ENCODE measurements at places on chromosomes 6 and 20.
A peak's percentile ranks its signal among the peaks of the same experiment; 100 is the strongest.

- DNase-seq = no peak
These were observed 13.3 kb upstream of the ZNFX1 start for GRCh38 chr20:49291200-49291599.

GRCh38 chr20:45419188-45420091 is 3.5 kb downstream of the PIGT start:
- DNase-seq = no peak

- DNase-seq = no peak
These were observed 78.2 kb downstream of the CDH22 start for GRCh38 chr20:46230106-46230491.

GRCh38 chr6:158475344-158476302 is 84.3 kb upstream of the TMEM181 start:
- DNase-seq = peak; percentile 68

- no peak for DNase-seq
These were observed 214.6 kb upstream of the SNX9 start for GRCh38 chr6:157608221-157609075.

DNA sequence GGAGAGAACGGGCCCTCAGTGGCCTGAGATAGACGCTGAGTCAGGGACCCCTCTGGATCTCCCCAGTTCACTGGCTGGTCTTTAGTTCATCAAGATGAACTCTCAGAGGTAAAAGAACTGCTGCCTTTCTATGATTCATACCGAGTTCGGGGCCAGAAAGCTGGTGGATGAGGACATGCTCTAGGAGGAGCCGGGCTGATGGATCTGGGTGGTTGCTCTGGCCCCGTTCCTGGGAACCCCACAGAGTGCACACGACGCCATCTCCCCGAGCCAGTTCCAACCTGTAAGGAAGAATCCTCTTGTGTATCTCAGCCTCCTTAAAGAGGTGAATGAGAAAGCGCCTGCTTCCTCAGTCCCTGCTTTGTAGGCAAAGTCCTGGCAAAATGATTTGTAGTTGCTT is 142.6 kb upstream of the PDE10A start:
- no peak for DNase-seq

DNA sequence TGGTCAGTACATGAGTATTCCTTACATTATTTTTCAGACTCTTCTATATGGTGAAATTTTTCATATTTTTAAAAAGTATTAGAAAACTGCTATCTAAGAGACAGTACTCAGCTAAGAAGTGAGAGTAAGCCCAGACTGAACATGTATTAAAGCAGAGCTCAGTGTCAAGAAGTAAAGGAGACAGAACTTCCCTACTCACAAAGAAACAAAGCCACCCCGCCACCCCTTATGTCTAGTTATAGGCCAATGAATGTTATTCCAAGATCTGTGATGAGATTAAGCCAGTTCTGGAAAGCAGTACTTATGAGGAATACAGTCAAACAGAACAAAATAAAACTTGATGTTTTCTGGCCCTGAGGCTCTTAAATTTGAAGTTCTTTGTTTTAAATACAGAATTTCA is 114.5 kb downstream of the RNGTT start:
- no peak for DNase-seq

- DNase-seq = no peak
These were observed 138.1 kb upstream of the PTPN1 start for GRCh38 chr20:50371878-50372769.

DNA sequence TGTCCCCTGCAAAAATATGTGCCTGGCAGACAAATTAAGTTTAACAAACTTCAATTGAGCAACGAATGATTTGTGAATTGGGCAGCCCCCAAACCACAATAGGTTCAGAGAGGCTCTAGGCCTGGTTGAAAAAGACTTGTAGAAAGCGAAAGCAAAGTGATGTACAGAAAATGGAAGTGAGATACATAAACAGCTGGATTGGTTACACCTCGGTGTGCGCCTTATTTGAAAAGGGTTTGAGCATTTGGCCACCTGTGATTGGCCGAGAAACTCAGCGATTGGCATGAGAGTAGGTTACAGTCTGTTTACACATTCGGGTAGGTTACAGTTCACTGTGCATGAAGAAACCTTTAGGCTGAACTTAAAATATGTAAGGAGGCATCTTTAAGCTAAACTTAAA is 136.9 kb downstream of the CD83 start:
- DNase-seq = no peak

GRCh38 chr20:10846766-10847165 is 173.0 kb upstream of the JAG1 start:
- no peak for DNase-seq

DNA sequence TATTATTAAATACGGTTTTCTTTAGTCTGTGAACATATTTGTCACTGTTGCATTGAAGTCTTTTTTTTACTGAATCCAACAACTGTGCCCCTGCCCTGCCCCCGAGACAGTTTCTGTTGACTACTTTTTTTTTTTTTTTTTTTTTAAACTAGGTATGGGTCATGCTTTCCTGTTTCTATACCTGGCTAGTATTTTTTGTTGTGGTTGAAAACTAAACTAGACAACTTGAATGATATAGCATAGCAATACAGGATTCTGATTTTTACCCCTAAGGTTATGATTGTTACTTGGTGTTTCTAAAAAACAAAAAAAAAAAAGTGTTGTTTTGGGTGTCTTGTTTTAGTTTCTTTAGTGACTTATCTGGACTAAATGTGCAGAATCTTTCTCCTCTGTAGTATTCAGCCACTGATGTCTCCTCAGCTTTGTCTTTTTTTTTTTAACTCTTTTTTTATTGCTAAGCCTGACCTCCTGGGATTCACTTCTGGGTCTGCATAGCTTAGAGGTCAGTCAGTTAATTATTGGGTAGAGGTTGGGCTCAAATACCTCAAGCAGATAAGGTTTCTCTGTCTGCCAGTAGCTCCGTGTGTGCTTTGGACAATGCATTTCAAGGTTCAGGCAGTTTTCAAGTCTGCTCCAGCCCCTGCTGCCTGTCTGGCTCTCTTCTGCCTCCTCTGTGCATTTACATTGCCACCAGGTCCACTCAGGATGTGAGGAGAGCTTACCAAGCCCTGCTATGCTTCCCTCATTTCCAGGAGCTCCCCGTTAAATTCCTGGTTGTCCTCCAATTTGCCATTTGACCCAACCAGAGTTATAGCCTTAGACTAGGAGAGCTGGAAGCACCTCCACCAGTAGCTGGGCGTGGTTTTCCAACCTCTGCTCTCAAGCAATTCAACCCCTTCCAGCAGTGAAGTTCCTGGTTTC is 91.4 kb downstream of the SYNDIG1 start:
- no peak for DNase-seq

- DNase-seq = no peak
These were observed 169.7 kb upstream of the TNFAIP3 start for GRCh38 chr6:137697267-137697938.

DNA sequence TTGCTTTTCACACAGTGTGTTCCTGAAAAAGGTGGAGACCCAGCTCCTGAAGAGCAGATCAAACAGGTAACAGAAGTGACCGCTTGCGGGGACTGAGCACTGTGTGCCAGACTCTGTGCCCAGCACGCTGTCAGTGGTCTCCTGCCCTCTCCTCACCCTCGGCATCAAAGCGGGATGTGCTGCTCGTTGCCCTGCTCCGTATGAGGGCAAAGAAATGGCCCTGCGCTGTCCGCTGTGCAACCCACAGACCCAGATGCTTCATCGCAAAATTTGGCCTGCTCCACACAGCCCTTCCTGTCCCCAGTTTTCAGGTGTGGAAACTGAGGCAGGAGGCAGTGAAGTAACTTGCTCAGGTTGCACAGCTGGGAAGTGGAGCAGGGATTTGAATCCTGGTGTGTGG is 13.7 kb downstream of the UQCC2 start:
- no peak for DNase-seq

DNA sequence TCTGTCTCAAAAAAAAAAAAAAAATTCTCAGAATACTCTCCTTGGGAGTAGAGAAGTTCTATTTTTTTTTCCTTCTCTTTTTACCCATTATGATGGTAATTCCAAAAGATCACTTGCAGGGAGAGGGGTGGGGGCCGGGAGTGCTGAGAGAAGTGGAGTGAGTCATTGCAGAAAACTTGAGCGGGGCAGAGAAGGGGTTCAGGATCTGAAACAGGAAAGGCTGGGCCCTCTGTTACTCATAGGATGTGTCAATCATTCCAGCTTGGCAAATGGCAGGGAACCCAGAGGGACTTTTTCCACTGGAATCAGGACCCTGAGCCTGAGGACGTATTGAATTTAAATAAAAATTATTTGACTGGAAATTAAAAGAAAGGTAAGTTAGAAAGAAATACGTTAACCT is 111.4 kb upstream of the ARMC2 start:
- peak; percentile 69 for DNase-seq

GRCh38 chr20:5606350-5606749 is 143.9 kb upstream of the SHLD1 start:
- no peak for DNase-seq

GRCh38 chr6:81787313-81788068 is 35.0 kb upstream of the TENT5A start:
- DNase-seq = no peak

DNA sequence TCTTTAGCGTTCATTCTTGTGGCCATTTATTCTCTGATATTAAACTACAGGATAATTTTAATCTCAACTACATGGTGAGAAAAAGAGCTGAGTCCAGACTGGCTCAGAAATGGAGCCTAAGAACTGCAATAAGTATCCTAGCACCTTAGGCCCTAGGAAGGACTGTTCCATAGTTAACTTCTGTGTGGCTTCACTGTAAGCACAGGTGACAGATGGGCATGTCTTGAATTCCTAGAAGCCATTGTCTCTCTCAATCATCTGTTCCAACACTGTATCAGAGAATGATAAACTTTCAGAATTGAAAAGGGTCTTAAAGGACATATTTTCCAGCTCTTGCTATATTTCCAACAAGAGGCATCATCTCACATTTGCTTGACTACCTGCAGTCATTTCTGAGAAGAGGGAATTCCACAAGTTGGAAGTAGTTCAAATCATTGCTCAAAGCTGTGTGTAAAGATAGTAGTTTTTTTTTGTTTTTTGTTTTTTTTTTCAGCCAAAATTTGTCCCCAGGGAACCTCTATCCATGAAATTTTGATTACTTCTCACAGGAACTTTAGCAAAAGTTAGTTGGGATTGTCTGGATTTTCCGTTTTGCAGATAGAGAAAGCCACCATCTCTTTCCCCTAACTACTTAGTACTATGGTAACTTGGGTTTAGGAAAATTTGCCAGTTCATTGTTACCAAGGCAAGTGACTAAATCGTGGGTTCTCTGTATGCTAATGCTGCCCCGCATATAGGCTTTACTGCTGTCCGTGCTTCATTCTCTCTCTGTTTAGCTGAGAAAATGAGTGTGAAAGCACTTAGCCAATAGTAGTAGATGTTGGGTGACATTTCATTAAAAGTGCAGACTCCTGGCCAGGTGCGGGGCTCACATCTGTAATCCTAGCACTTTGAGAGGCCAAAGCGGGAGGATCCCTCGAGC is 47.2 kb downstream of the KCNS1 start:
- DNase-seq = no peak

- DNase-seq = no peak
These were observed 64.9 kb downstream of the LAMA4 start for GRCh38 chr6:112189494-112189893.

DNA sequence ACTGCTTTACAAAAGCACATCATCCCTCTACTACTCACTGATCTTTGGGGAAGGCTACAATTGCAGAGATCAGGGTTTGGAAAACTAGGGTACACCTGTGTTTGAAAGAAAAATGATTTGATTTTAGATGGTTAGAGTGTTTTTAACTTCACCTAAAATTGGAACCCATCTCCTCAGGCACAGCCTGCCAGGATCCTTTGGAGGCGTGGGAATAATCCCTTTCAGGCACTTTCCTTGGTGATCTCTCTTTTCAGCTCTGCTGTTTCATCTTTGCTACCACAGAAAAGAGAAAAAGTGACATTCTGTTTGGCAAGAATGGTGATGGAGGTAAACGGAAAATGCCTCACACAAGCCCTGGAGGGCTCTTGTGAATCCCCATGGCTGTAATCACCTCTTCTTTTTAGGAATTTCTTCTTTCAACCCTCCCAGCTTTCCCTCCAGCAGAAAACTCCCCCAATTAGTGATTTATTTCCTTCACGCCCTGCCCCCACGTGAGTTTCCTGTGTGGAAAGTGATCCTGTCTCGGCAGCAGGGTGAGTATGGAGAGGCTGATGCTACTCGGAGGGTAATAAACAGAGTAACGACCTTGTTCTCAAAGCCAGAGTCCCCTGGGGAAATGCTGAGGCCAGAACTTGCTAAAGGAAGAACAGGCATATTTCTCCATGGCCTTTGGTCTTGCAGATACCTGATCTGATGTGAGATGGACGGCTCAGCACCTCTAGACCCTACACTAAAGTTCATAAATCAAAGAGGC is 9.2 kb downstream of the KCNG1 start:
- DNase-seq = no peak

GRCh38 chr6:56567501-56567900 is 75.2 kb downstream of the DST start:
- no peak for DNase-seq

- DNase-seq = no peak
These were observed 665 bp downstream of the FASTKD5 start for GRCh38 chr20:3158968-3159431.

- DNase-seq = no peak
These were observed 114.3 kb downstream of the DST start for GRCh38 chr6:56528412-56528841.

GRCh38 chr6:20817806-20818320 is 283.6 kb downstream of the CDKAL1 start:
- DNase-seq = no peak

GRCh38 chr20:41654292-41654691 is 36.1 kb upstream of the CHD6 start:
- no peak for DNase-seq

DNA sequence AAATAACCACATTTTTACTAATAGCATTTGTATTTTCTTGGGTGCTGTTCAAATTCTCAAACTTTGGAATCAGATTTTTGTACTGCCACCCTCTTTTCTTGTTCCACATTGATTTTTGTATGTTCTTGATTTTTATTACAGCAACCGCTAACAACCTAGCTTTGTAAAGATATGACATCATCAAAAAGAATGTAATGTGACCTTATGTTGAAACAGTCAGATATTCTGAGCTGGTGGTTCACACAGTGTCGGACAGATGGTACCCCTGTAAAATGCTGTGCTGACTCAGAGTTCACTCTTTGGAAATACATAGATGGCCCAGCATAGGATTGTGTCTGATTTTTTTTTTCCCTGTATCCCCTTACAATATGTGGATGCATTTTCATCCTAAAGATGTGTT is 118.9 kb downstream of the QKI start:
- DNase-seq = no peak

- no peak for DNase-seq
These were observed 62.0 kb upstream of the HDDC2 start for GRCh38 chr6:125363824-125364165.

- DNase-seq = no peak
These were observed 114.2 kb upstream of the JARID2 start for GRCh38 chr6:15131651-15132061.

DNA sequence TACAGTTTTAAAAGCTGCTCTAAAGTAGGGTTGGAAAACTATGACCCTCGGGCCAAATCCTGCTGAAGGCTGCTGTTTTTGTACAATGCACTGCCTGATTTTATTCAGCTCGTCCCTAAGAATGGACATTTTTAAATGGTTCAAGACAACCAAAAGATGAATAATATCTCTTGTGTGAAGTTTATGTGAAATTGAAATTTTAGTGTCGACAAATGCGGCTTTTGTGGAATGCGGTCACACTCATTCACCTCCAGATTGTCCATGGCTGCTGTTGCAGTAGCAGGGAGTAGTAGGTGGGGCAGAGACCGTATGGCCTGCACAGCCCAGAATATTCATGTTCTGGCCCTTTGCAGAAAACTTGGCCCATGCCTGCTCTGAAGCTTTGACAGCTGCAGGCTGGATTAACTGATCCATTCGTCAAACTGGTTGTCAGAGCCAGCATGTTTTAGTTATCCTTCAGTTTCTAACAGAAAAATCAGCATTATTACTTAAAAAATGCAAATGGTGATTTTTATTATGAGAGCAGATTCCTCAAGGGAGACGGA is 91.6 kb downstream of the PSMG4 start:
- DNase-seq = peak; percentile 34

- DNase-seq = no peak
These were observed 16.1 kb upstream of the KIAA0408 start for GRCh38 chr6:127475135-127475822.
